ENCODE measurements at places on chromosomes 1 and 21. TPM values are rescaled to one million over a fixed set of nuclear protein-coding genes. Genes with fewer than 3 reads are reported as not detected.

FAM72B gene
- 9.5 TPM for total RNA-seq

GIPC2 gene
- total RNA-seq, result not detected

FAM151A gene
- not detected for total RNA-seq

KPRP gene
- not detected for total RNA-seq

PTPN7 gene
- not detected for total RNA-seq

TSPAN2 gene
- not detected for total RNA-seq

PCAT6 gene
- not detected for total RNA-seq

TINAGL1 gene
- not detected for total RNA-seq

DNA sequence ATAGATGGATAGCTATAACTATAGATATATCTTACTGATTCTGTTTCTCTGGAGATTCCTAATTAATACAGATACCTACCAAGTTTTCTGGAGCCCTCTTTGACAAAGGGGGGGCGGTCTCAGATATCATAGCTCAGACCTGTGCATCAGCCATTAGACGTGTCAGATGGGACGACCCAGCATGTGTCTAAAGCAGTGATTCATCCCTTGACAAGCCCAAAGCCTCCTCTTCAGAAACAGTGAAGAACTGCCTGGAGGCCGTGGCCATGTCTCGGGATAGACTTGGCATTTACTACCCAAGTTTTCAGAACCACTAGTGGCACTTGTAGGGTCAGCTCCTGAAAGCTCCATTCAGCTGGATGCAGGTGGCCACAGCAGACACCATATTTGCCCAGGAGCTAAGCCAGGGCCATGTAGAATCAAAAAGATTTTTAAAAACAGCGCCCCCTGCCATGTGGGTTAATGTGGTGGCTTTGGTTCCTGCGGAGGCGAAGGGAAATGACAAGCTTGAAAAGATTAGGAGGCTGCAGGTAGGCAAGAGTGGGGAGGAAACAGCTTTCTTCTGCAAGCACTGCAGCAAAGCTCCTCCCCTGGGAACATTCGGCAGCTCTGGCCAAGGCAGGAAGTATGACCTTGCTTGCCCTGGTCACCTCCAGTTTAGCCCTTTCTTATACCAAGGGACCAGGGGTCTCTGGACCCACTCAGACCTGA lies 82.2 kb downstream of the FBXO2 start:
- peak; percentile 58 for DNase-seq

DNA sequence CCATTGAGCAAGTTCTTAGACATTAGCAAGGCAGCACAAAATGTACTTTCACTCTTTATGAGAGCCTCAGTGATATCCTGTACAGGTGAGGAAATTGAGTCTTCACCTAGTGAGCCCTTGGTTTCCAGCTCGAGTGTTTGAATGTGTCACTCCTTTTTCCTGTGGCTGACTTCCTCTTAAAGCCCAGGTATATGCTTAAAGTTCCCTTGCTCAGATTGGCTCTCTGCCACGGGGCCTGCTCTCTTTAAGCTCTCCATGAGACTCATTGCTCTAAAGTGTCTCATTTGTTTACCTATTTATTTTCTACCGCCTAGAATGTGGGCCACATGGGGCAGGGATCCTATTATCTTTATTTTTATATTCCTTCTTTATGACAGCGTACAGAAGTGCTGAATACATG lies 324.9 kb downstream of the SIPA1L2 start:
- DNase-seq, result no peak

DNA sequence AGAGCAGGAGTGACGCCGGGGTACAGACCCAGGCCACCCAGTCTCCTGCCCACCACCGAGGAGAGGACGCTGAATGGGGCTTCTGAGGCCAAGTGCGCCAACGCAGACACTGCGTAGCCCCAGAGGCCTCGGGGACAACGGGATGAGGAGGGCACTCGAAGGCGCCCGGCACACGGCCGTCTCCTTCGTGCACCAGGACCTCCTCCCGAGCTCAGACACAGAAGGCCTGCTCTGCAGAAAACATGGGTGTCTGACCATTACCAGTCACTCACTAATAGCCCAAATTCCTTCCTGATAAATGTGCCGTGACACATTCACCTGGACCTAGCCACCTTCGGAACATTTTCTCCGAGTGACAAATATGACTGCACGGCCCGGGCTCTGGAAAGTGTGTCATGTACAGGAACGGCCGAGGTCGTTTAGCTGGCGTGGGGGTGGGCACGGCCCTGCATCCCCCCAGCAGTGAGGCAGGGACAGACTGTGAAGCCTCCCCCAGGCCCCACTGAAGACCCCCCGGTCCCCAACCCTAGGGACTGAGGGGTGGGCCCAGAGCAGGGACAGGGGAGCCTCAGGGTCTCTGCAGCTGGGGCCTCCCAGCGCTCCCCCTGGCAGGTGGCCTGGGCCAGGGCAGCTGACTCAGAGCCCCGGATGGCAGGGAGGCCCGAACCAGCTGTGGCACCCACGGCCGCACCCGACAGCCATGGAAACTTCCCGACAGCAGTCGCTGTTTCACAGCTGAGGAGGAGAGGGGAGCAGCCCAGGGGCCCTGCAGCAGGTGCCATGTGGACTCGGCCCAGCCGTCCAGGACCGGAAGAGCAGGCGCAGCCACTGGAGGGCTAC lies 16.7 kb upstream of the COL6A2 start:
- no peak for DNase-seq

DNA sequence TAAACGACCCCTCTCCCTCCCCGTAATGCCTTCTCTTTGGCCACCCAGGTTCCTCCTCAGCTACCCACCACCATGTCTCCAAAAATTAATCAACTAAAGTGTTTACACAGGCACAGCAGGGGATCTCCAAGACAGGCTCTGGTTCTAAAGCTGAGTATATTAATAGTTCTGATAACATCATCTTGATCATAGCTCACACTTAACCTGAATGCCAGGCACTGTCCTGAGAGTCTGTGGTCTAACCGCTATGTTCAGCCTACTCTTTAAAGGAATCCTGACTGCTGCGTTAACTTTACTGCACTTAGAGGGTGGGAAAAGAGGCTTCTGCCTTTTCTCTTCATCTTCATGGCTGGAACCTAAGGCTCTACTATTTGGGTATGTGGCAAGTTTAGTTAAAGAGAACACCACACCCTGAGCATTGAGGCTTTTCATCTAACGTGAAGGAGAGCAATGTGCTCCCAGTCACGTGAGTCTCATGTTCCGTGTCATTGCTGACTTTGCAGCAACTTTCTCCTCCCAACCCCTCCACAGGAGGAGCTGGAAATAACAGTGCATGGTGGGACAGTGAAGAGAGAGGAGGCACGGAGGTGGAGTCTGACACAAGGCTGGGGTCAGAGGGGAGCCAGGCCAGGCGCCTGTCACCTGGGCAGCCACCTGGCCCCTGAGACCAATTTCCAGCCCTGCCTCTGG lies 86.4 kb downstream of the FAM78B start:
- peak; percentile 7 for DNase-seq

DNA sequence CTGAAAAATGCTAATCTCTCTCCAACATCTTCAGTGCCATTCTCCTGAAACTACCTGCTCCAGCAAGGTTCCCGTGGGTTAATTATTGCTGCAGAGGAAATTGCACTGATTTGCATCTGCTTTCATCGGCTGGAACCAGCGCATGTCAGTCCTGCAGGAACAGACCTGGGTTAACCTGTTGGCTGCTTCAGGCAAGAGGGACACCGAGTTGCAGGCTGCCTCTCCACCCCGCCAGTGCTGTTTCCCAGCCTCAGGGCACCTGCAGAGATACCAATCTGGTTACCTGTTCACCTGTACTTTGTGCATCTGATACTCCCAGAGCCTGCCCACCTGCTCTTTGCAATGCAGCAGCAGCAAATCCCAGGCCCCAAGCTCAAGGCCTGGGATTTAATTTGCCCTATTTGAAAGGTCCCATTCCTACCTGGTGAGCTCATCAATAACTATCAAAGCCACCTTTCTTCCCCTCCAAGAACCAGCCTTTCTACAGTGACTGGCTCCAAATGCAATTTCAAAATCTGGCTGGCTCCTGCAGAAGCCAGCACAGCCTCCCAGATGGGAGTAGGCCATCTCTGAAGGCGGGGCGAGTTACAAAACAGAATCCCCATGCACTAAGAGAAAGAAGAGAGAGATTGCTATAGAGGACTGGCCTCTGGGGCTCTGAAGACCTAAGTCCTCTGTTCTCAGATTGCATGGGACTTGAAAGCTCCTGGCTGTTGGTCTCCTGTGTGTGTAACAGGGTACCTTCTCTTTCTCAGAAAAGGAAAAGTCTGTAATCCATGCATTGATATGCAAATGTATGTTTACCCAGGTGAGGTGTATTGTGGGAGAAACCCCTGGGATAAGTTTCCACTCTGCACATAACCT lies 67.8 kb downstream of the TOMM20 start:
- DNase-seq, result no peak

GRCh38 chr1:235525314-235525713 lies 21.1 kb upstream of the B3GALNT2 start:
- DNase-seq, result no peak

DNA sequence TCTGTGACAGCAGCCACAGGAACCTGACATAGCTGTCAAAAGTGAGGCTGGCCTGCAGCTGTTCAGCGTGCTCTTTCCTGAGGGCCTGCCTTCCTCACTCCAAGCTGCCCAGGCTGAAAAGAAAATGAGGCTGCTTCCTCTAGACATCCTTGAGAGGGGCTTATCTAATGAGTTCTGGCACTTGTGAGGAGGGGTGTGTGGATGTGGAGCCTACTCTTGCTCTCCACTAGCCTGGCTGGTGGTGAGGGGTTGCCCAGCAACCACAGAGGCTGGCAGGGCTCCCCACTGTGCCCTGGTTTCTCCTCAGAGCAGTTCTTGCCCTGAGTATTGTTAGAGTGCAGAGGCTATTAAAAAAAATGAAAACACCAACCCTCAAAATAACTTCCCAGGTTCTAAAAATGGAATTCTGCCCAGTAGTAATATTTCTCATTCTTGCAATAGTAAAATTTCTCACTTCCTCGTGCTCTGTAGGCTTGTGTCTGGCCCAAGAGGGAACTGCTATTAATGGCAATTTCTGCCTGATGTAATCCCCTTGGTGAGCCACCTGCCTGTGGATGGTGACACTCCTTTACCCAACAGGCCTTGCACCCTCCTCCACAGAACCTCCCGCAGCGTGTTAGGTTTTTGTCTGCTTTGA lies 52.6 kb upstream of the EPS8L3 start:
- no peak for DNase-seq

DNA sequence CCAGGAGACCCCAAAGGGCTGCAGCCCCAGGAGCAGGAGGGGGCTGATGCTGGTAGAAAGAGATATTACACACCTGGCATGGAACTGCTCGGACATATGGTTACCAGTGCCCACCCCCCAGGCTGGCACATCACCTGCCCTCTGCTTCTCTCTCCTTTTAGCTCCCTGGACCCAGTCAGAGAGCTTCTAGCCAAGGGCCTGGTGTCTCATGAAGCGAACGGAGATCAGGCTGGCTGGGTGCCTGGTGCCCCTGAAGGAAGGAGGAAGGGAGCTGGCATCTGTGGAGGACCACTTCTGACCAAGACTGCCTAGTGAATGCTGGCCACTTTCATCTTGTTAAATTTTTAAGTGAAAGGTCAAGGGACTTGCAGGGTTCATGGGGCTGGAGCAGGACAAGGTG lies 53.1 kb downstream of the FOXO6 start:
- no peak for DNase-seq

GRCh38 chr1:212981025-212981495 lies 30.7 kb downstream of the VASH2 start:
- DNase-seq, result no peak

GRCh38 chr1:41508290-41508689 lies 23.8 kb upstream of the EDN2 start:
- DNase-seq, result no peak

GRCh38 chr1:151892190-151892589 lies 17.1 kb downstream of the THEM4 start:
- DNase-seq, result no peak

- DNase-seq, result no peak
Measured at GRCh38 chr1:112508278-112509004, at the start of gene WNT2B. Gene WNT2B, plus strand, starts transcription at chr1:112508965. Its CDS starts 298 bp downstream, at chr1:112509263.

GRCh38 chr1:189606795-189607476 lies 870.7 kb downstream of the BRINP3 start:
- DNase-seq, result no peak

- no peak for DNase-seq
Measured at GRCh38 chr1:115123116-115123515, 33.8 kb upstream of the TSPAN2 start.

DNA sequence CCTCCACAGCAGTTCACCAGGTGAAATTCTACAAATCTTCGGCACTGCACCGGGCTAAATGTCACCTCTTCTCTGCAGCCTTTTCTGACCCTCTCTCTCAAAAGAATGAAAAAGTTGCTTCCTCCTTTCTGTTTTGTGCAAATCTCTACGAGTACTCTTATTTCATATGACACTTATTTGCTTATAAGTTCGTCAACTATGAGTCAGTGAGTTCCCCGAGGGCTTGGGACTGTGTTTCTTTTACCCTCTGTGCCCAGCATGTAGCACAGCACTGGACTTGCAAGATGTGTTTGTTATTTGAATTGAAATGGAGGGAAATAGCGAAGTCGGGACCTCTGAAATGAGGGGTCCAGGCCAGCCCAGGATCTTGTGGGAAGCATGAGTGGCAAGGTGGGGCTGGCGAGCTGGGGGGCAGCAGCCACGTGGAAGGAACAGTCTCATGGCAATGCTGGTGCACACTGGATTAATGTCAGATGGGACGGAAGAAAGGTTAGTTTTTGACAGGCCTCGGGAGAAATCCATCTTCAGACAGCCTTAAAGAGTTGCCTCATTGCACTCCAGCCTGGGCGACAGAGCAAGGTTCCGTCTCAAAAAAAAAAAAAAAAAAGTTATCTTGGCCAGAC lies 6.2 kb downstream of the SLC6A9 start:
- no peak for DNase-seq

DNA sequence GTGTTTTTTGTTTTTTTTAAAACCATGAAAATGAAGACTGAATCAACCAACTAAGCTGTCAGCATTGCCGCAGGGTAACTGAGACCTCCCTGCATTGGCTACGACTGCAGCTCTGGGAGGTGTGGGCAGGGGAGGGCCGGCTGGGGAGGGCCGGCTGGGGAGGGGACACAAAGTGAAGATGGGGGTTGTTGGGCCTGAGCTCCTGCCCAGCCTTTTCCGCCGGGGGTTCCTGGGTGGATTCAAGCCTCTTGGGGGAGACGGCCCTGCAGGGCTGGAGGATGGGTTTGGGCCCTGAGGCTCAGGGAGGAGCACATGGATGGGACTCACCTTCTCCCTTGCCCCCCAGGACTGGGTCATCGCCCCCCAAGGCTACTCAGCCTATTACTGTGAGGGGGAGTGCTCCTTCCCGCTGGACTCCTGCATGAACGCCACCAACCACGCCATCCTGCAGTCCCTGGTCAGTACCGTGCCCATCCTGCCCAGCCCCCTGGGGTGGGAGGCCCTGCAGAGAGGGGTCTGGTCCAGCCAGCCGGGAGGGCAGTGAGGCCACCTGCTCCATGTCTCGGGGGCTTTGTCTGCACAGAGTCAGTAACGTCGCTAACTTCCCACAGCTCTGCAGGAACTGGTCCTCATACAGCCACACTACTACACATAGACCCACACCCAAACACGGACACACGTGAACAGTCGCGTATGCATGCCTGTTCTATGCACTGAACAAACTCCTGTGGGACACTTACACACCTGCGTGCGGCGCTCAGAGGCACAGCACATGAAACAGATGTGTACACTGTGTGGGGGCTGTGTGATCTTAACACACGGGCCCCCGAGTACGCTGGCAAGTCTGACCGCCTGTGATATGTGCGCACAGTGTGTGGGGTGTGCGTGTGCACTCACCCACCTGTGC lies 31.5 kb downstream of the BMP8A start:
- DNase-seq, result no peak

GRCh38 chr1:41862384-41863221 lies 56.1 kb downstream of the HIVEP3 start:
- DNase-seq, result no peak

- no peak for DNase-seq
Measured at GRCh38 chr1:210092366-210092765, 140.2 kb upstream of the SERTAD4 start.

GRCh38 chr21:21003701-21004100 lies 5.5 kb downstream of the NCAM2 start:
- peak; percentile 77 for DNase-seq
